ENCODE measurements at places on chromosomes 12 and 14.

DNA sequence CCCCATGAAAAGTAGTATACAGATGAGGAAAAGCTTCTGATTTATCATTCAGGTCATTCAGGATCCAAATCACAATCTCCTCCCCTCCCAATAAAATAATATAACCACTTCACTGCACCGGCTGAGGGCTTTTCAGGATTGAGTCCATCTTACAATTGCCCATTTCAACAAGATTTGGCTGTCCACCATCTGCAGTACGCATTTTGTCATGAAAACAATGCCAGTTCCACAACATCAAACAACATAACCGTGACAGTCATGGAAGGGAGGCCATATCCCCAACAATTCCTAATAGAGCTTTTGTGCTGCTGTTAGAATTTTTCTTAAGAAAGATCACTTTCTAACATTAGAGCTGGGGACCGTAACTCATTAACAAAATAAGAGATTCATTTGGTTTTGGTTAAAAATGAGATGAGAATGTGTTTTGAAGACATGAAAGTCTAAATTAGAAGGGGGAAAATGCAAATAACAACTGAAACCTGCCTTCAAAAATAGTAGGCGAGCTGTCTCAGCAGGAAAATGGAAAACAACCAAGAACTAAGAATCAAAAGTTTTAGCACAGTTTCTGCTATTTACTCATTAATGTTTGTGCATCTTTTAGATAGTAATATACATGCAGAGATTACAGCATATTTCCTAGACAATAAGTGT is 38.3 kb upstream of the TMTC2 start:
- no peak for DNase-seq

- DNase-seq, result no peak
Measured at GRCh38 chr12:63052696-63053095, 98.3 kb downstream of the AVPR1A start.

GRCh38 chr14:94970941-94971730 is 186.2 kb downstream of the DICER1 start:
- no peak for DNase-seq

GRCh38 chr14:57364659-57365450 is 25.5 kb upstream of the NAA30 start:
- DNase-seq, result no peak

DNA sequence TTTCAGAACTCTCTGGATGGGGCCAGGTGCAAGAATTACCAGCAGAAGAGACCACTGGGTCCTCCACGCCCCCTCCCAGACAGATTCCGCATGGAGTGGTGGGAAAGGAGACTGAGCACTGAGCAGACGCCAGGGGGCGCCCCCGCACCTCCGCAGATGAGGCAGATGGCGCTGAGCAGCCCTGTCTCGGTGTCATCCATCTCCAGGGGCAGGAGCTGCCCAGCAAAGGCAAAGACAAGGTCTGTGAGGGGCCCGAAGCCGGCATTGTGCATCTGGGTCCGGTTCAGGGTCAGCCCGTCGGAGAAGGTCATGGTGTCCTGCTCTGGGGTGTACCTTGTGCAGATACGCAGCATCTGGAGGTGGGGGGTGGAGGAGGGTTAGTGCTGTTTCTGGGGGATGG is 6.3 kb upstream of the ITGB7 start:
- peak; percentile 88 for DNase-seq

- no peak for DNase-seq
Measured at GRCh38 chr12:23884909-23885308, 64.6 kb downstream of the SOX5 start.

- DNase-seq, result no peak
Measured at GRCh38 chr14:95486875-95487668, 29.4 kb downstream of the SYNE3 start.

- peak; percentile 53 for DNase-seq
Measured at GRCh38 chr12:53223389-53224060, 8.5 kb downstream of the RARG start.

DNA sequence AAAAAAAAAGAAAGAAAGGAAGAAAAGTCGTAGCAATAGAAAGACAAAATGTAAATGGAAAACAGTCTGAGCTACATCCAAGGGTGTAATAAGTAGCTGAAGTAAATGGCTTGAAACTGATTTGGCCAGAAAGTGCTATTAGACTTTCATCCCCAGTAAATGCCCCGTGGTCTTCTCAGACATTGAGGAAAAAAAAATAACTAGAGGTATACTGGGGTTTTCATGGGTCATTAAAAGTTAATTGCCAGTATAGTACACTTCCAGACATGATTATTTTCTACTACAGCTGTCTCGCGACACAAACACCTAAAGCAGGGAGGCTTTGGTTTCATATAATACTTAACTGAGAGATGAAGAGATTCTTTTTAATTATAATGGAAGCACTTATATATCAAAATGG is 271.9 kb downstream of the CPNE8 start:
- DNase-seq, result no peak

GRCh38 chr14:70558356-70558755 is 23.6 kb upstream of the ADAM20 start:
- no peak for DNase-seq

DNA sequence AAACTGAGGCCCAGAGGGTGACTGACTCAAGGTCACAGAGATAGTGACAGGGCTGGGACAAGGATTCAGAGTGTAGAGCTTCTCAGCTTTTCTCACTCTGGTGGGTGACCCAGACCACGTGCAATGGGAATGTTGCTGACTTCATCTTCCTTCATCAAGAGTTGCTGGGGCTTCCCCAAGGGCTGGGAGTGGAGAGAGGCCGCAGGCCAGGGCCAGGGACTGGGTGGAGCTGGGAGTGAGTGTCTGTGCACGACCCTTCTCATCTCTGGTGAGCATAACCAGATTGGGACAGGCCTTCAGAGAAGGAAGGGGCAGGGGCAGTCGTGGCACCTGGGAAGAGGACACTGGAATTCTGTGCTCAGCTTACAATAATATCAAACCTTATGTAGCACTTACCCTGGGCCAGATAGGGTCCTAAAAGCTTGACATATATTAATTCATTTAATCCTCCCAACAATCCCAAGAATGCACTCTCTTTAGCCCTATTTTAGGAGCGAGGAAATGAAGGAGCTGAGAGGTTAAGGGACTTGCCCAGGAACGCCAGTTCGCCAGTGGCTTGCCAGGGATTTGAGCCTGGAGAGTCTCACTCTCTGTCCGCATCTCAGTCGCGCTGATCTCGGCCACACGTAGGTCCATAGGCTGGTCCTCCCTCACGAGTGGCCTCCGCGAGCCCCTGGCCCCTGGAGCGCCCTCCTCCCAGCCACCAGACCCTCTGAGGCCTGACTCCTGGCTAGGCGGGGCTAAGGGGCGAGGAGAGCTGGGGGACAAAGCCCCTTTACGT is 15.8 kb downstream of the KRT18 start:
- DNase-seq, result no peak

- no peak for DNase-seq
Measured at GRCh38 chr12:124188561-124189405, 106.1 kb upstream of the RFLNA start.

- no peak for DNase-seq
Measured at GRCh38 chr12:97939156-97939555, 476.6 kb downstream of the RMST start.

GRCh38 chr14:24944800-24945199 is 105.1 kb downstream of the STXBP6 start:
- DNase-seq, result no peak

DNA sequence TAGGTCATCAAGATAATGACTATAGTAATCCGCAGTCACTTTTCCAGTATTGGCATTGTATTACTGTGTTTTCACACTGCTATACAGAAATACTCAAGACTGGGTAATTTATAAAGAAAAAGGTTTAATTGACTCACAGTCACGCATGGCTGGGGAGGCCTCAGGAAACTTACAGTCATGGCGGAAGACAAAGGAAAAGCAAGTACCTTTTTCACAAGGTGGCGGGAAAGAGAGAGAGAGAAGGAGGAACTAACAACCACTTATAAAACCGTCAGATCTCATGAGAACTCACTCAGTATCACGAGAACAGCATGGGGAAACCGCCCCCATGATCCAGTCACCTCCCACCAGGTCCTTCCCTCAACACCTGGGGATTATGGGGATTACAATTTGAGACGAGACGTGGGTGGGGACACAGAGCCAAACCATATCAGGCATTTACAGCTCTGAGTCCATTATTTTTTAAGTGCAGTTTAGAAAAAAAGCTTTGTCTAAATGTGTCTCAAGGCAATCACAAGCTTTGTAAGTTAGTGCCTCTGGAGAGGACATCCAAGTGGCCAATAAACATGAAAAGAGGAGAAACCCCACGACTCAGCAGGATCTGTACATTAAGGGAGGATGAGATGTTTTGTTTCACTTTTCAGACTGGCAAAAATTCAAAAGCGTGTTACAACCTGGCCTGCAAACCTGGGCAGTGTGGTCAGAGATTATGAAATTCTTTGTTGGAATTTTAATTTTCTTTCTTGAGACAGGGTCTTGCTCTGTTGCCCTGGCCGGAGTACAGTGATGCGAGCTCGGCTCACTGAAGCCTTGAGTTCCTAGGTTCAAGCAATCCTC is 82.0 kb downstream of the DNAH10 start:
- DNase-seq, result no peak

DNA sequence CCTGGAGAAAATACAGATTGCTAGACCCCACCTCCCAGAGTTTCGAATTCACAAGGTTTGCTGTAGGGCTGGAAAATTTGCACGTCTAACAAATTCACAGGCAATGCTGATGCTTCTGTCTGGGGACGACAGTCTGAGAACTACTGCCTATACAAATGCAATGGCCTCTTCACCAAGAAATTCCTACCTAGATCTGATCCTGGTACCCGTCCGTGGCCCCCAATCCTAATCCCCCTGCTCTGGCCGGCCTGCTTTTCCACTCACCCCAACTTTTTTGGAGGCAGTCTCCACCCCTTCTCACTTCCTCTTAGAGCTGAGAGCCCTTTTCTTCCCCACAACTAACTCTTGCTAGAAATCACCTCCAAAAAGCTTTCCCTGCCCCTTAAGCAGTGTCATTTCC is 3.1 kb upstream of the SSH1 start:
- no peak for DNase-seq

GRCh38 chr14:73943083-73943482 is 6.8 kb downstream of the FAM161B start:
- no peak for DNase-seq

GRCh38 chr14:93712838-93713724 is 75.2 kb downstream of the PRIMA1 start:
- DNase-seq, result no peak

DNA sequence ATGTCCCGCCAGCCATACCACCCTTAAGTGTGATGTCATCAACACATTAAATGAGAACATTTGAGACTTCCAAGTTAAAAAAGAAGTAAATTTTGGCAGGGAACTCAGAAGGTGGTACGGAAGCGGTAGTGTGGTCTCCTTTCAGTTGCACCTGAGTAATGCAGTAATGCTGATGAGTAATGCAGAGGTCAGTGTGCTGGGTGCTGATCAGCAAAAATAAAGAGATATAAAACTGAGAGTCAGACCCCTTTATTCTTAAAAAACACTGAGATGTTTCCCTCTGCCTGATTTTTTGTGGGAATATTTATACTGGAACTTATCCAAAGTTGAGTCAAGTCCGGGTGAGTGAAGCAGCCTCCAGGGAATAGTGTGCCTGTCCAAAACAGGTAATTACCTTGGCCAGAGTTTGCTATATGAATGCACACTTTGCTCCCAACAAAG is 370.6 kb upstream of the PRICKLE1 start:
- DNase-seq, result no peak
